KG1 (cell line): ENCODE measurements at places on chromosomes 7 and 10.
A peak's percentile ranks its signal among the peaks of the same experiment; 100 is the strongest.

DNA sequence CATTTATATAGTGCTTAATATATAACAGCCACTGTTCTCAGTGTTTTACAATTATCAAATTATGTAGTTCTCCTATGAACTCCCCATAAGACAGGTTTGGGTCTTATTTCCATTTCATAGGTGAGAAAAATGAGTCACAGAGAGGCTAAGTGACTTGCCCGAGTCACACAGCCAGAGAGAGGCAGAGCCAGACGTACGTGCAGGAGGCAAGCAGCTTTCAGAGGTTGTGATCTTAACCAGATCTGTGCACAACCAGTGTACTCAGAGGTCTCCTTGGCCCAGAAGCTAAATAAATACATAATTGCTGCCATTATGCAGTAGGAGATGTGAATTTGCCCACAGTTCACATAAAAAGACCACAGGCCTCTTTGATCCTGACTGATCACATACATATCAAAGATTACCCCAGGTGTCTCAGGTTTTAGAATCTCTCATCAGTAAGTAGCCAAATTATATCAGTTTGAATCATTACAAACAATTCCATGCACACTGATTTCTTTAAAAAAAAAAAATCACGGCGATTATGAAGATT, 304.7 kb upstream of the AOAH start:
- no peak for DNase-seq

- DNase-seq = no peak
Observed at GRCh38 chr7:104814671-104815400, 199.2 kb upstream of the KMT2E start.

DNA sequence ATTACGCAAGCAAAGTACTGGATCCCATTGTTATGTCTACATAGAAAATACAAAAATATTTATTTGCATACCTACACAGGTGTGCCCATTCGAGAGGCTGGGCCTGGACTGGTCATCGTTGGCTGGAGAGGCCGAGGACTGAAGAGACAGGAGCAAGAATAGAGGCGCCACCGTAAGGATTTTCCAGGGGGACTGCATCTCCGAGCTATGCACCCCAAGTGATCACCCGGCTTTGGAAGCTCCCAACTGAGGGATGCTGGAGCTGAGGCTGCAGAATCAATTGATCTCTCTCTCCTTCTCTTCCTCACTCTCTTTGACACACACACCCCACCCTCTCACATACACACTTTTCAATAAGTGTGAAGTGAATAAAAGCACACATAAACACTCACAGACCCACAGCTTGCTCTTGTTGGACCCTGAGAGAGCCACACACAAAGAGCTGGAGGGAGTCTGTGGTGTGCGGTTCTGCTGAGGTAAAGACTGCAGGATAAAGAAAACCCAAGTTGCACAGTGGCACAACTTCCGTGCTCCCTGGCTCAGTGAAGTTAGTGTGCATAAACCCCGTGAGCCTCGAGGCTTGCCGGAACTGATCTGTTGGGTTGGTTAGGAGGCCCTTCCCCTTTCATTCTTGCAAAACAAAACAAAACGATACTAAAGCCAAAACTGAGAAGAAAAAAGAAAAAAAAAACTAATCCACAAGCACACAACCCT, at the start of gene AOAH:
Gene AOAH, minus strand, starts transcription at position 544 of the 714 bp plus-strand sequence. Its CDS starts 346 bp downstream, at position 198.
- DNase-seq = peak; percentile 53

DNA sequence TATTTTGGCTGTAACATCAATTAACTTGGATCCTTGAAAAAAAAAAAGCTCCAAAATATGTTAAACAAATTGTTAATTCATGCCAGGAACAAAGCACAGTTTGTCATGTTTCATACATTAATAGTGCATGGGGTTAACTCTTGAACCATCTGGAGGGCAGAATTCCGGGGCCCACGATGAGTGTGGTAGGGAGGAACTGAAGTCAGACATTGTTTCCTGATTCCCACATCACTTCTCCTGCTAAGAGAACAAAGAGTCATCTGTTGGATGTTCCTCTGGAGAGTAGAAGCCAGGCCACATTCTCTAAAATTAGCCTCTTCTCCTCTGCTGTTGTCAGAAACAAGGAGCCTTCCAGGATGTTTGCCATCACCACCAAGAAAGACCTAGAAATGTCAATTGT, 54.6 kb downstream of the TMEM178B start:
- DNase-seq = no peak

GRCh38 chr7:102890292-102890970, 22.4 kb upstream of the LRRC17 start:
- DNase-seq = no peak

- no peak for DNase-seq
Observed at GRCh38 chr7:69736126-69736810, 138.0 kb downstream of the AUTS2 start.

DNA sequence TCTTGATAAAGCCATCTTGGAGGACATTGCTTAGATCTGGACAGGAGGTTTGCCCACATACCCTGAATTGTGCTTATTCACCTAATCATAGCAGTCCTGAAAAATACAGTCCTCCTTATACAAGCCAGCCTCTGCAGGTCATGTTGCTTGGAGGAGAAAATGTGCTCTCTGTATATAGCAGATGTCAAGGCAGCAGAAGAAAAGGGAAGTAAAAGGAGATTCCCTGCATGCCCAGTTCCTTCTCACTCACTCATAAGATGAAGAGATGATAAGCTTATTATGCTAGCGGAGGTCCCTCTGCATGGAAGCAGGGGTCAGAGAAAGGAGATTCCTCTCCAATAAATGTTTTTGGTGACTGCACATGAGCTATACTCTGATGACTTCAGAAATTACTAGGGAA, 458.8 kb upstream of the ZMIZ1 start:
- no peak for DNase-seq

DNA sequence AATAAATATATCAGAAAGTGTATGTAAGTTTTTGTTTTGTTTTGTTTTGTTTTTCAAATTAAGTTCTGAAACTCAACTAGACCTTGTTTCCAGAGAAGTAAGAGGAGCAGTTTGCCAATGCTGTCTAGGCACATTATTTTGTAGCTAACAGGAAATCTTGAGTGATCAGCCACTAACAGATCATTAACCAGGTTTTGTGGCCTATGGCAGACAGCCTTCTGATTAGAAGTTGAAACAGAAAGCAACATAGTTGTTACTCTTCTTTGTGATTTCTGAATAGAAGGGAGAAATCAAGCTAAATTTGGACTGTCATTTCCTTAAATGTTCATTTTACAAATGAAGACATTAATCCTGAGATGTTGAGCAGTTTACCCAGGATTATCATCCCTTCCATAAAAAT, 142.6 kb downstream of the PLXDC2 start:
- no peak for DNase-seq

DNA sequence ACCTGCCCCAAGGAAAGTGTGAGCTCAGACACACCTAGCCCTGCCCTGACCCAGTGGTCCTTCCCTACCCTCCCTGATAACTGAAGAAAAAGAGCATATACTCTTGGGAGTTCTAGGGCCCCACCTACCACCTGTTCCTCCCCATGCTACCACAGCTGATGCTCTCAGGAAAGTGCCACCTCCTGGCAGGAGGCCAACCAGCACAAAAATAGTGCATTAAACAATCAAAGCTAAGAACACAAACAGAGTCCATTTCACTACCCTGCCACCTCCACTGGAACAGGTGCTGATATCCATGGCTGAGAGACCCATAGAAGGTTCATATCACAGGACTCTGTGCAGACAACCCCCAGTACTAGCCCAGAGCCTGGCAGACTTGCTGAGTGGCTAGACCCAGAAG, 288.6 kb upstream of the PHF14 start:
- no peak for DNase-seq

- DNase-seq = no peak
Observed at GRCh38 chr10:71790749-71791440, 17.6 kb upstream of the VSIR start.

DNA sequence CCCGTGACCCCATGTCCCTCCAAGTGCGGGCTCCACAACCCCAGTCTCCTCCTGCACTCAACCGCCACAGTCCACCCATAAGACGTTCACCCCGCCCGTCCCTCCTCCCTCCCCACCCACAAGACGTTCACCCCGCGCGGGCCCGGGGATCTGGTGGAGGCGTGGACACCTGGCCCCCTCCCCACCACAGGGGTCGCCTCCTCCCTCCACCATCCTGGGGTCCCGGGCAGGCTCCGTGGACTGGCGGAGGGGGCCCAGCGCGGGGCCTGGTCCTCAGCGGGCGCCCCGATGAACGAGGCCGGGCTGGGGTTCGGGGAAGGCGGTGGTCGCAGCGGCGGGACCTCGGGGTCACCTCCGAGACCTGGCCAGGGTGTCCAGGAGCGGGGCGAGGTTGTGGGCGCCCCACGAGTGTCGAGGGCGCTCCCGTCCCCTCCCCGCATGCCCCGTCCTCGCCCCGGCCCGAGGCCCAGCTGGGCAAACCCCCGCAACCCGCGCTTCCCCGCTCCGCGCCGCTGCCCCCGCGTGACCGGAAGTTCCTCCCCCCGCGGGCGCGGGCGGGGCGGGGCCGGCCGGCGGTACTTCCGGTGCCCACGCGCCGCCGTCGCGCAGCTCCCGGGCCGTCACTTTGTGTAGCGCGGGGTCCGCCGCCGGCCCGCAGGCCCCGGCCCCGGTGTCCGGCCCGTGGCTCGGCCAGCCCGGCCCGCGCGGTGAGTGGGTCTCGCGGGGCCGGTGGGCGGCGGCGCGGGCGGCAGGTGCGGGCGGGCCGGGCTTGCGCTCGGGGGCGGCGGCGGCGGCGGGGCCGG, at the start of gene ZNF316:
Gene ZNF316, plus strand, starts transcription at position 578 of the 803 bp plus-strand sequence. CDS start 5,092 bp downstream, outside the sequence.
- no peak for DNase-seq

- no peak for DNase-seq
Observed at GRCh38 chr7:44331682-44332081, 6.3 kb upstream of the CAMK2B start.

DNA sequence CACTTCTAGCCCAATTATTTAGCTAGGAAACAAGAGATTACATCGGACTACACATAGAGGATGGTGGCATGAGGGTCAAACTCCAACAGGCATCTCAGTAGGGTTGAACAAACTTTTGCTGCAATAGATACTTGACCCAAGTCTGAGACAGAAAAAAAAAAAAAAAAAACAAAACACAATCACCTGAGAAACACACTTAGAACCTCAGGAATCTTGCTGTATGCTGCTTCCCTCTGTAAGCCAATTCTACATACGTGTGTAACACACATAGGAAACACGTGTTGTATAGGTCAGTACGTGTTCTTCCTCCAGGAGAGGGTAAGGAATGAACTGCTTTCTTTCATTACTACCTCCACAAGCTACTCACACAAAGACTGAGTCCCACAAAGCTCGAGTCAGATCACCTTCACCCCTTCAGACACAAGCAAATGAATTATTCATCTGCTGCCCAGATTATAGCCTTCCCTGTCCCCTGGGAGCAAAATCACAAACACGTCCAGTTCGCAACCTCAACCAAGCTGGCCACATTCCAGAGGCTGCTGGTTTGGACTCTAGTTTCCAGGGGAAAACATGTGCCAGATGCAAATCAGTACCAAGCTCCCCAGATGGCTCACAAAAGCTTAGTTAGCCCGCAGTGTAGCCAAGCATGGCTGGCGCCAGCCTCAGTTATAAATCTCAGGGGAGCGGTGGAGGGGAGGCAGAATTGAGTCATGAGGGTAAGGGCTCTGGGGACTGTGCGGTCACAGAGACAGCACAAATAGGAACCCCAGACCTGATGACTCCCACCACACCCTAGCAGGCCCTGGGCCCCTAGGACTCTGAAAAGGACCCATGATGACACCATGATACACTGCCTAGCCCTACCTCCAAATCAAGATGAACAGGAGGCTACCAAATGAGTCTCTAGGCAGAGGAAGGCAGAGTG, 15.1 kb downstream of the PSAP start:
- DNase-seq = no peak

DNA sequence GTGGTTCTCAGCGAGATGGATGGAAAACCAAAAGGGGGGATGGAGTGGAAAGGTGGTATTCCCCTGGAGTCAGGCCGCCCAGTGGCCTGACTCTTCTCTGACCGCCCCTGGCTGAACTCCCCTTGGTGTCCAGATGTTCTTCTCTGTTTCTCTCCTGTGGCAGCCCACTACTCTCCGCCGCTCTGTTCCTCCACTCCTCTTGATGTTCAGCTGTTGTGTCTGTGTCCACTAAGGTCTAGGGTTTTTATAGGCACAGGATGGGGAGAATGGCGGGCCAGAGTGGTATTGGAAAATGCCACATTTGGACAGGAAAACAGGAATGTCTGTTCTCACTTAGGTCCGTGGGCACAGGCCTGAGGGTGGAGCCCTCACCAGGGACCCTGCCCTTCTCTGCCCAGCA, 954.3 kb upstream of the MBL2 start:
- no peak for DNase-seq

DNA sequence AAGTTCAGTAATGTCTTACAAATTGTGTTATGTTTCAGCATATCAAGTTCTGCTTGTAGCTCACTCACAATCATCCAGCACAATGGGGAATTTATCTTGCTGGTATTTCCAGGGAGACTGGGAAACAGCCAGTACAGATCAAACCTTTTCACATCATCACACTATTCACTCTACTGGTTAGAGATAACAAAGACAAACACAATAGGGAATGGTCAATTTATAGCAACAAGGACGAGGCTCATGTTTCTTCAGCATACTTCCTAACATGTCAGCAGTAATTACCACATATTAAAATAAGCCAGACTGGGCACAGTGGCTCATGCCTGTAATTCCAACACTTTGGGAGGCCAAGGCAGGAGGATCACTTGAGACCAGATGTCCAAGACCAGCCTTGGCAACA, 38.3 kb downstream of the TOMM7 start:
- no peak for DNase-seq

- no peak for DNase-seq
Observed at GRCh38 chr10:26800468-26800867, 60.3 kb downstream of the ABI1 start.

DNA sequence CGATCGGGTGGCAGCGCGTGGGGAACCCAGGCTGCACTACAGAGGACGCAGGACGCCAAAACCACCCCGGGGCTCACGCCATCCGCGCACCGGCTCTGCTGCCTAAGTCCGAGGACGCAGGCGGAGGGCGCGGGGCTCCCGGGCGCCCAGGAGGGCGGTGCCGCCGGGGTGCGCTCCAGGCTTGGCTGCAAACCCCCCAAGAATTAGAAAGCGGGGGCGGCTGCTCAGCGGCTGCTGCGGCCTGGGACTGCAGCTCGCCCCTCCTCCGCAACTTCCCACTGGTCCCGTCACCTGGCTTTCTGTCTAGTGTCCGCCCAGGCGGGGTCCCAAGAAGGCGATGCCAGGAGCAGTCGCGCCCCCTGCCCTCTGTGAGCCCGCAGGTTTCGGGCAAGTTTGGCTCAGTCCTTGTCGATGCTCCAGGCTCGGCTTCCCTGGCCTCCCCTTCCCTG, 1.7 kb upstream of the POU6F2 start:
- no peak for DNase-seq

DNA sequence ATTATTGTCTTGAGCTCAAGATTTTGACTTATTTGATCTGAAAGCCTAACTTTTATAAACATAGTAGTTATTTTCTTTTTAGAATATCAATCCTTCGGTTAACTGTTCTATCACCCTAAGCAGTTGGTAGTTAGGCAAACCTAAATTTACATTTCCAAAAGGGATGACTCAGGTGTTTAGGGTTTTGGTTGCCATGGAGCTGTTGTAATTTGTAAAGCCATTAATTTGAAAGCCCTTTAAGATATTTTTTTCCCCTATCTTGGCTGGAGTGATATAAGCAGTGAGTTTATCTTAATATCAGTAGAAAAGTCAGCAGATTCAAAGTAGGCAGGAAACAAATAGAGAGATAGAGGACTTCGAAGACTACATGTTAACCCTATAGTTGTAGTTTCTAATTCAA, 1472.6 kb upstream of the CELF2 start:
- no peak for DNase-seq
